ENCODE measurements at places on chromosomes 4 and X. TPM values are rescaled to one million over a fixed set of nuclear protein-coding genes. Genes with fewer than 3 reads are reported as not detected.

GRCh38 chr4:36332782-36333131 is 51.3 kb downstream of the DTHD1 start:
- no peak for DNase-seq

DNA sequence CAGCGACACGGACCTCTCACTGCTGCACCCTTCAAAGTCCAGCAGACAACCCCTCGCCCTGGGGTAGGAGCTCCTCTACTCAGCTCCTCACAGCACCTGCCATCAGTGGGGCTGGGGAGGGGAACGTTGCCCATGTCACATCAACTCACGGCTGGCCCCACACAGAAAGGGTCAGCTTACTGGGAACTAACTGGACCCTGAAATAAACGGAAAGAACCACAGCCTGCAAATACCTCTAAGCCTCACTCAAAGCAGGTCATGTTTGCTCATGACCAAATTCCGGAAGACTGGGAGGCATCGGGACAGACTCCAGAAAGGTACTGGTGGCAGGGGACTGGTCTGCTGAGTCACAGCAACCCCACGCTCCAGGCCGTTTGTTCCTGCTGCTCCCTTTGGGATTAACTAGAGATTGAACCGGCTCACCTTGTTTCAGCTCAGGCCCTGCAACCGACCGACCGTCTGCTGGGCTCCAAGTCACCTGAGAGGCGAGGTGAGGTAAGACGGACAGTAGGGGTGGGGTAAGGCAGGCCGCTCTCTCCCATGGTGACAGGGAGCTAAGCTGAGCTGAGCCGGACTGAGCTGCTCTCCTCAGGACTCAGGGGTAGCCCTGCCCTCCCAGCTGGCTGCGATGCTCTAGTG is 5.6 kb downstream of the G6PD start:
- DNase-seq = no peak

GRCh38 chr4:185290656-185291055 is 81.3 kb downstream of the SNX25 start:
- no peak for DNase-seq

DNA sequence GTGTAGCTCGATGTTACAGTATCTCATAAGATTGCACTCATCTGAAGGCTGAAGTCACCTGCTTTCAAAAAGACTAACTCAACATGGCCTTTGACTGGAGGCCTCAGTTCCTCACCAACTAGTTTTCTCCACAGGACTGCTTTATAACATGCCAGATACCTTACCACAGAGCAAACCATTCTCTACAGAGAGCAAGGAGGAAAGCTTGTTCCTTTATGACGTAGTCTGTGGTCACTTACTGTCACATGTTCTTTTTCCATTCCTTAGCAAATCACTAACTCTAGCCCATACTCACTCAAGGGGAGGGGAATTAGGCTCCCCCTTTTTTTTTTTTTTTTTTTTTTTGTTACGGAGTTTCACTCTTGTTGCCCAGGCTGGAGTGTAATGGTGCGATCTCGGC is 3.2 kb downstream of the THAP9 start:
- DNase-seq = no peak

GRCh38 chrX:96684339-96685209 is at the start of gene DIAPH2:
DIAPH2 (plus strand) TSS chrX:96684842.
- DNase-seq = peak; percentile 69

DNA sequence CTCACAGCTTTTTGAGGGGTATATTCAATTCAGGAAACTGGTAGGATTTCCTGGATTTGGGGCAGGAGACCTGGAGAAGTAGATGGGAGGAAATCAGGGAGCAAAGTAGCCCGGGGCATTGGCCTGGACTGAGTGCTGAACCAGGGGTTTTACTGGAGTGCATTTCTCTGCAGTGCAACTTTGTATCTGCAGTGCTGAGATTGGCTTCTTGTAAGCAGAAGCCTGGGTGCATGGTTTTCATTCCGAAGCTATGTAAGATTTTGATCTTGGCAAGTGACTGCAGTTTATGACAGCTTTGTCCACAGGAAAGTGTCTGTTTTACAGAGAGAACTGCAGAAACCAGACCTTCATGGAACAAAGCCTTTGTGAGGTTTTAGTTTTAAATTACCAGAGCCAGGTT is 158.3 kb downstream of the SPCS3 start:
- DNase-seq = no peak

GRCh38 chr4:41323706-41324105 is 67.0 kb downstream of the UCHL1 start:
- no peak for DNase-seq

Gene NMU
- not detected for total RNA-seq

Gene XK
- 0.39 TPM for total RNA-seq

Gene PRSS12
- total RNA-seq = not detected

Measured in activated T-helper 1 cell treated with anti-CD3 and anti-CD28 coated beads, Interleukin-12 subunit alpha, Interleukin-12 subunit beta, Interleukin-2, Interleukin-4 antibody, amounts not matched to agents 30 ng/mL and 10 ng/mL and 1 ng/mL, durations not matched to agents 14 hours and 24 hours and 36 hours (primary cell).